ENCODE measurements at places on chromosomes 3 and 15.

- no peak for DNase-seq
These were observed 177.5 kb downstream of the STT3B start for GRCh38 chr3:31710123-31710803.

DNA sequence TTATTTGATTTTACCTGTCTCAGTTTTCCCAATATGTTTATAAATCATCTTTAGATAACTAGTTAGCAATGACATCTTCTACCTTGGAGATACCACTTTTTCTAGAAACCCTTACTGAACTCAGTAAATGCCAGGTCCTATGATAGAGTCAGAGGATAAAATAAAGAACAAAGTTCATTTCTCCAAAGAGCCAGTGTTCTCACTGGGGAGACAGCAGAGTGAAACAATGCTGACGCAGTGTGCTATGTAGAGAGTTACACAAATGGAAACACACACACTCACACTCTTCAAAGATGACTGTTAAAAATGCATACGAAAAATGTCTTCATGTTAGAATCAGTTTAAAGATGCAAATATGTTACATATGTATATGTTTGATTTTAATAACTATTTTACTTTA lies 111.3 kb downstream of the PIK3R4 start:
- no peak for DNase-seq

DNA sequence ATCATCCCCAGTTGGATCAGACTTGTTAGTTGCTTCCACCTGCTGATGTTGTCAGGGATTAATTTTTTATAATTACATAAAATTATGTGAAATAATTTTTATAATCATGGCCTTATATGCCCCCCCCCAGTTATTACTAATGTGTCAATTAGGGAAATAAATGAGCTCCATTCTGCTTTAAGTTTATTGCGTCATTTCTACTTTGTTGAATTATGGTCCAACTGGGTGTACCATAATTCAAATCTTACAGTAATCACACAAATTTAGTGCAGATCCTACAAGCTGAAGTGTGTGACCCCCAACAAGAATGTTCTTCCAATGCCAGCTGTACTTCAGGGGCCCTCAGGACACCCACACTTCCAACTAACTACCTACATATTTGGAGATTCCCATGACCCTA lies 7.5 kb upstream of the NDN start:
- DNase-seq, result no peak

DNA sequence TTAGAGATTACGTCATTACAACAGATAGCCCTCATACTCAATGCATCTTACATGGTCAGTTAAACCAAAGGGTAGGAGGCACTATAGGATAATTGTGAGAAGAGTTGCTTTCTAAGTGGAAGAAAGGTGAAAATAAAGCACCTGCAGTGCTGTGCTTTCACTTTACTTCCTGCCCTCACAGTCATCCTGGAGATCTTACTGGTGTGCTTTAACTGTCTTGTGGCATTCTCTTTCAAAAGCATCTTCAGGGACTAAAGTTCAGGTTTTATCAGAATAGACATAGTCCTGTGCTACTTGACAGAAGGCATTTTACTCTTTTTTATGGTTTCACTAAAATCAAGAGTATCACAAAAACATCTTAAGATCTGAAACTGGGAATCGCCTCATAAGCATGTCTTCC lies 286.6 kb downstream of the ZBTB20 start:
- DNase-seq, result no peak

- no peak for DNase-seq
These were observed 202.8 kb upstream of the UBE2E2 start for GRCh38 chr3:23000371-23000770.

DNA sequence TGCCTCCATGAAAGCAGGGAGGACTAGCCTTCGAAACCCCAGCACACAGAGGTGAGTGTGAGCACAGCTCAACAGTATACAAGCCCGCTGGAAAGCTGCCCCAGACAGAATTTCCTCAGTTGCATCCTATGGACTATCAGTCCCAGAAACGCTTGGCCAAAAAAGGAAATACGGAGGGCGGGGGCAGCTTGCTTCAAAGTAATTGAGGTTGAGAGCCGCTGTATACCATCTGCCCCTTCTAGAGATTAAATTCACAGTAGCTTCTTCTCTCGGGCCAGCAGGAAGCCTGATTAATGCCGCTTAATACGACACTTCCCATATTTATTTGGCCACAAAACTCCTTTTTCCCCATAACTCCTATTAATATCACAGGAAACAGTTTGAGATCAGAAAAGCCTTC lies 88.7 kb downstream of the LIPC start:
- DNase-seq, result no peak

DNA sequence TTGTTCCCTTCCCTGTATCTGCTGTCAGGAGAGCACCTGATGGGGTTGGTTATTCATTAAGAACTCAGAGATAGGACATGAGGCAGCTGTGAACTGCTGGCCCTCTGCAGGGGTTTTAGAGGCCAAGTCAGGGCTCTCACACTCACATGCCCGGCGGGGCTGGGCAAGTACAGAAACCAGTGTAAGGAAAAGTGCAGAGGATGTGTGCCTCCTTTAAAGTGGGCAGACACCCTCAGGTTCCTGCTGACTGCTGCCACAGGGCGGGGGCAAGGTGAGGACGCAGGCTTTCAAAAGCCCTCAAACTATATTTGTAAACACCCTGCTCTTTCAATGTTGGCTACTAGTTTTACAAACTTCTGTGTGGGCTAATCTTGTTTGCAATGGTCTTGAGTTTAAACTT lies 22.4 kb downstream of the CXCR6 start:
- no peak for DNase-seq

DNA sequence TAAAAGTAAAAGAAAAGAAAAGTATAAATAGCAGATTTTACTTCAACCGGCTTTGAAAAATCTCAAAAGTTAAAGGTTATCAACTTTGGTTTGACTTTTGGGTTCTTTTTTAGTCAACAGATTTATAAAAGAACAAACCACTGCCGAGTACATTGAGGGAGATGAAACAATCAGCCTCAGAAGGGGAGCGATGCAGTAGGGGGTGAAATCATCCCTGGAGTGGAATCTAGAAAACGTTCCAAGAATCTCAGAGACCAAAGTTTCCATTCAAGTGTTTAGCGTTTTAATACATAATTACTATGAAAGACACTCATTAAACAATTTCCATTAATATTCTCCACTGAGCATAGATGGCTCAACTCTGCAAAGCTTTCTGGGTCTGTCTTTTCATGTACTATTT lies 745.5 kb downstream of the NR2F2 start:
- DNase-seq, result no peak

DNA sequence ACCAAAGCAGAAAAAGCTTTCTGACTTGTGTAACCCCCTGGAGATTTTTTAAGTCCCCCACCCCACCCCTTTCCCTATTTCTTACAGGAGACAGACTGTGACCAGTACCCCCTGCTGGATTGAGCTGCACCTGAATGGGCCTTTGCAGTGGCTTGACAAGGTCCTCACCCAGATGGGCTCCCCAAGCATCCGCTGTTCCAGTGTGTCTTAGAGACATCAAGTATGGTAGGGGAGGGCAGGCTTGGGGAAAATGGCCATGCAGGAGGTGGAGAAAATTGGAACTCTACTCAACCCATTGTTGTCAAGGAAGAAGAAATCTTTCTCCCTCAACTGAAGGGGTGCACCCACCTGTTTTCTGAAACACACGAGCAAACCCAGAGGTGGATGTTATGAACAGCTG lies 64.1 kb downstream of the AAGAB start:
- DNase-seq, result no peak

GRCh38 chr3:76310667-76311066 lies 525.3 kb upstream of the ZNF717 start:
- DNase-seq, result no peak

DNA sequence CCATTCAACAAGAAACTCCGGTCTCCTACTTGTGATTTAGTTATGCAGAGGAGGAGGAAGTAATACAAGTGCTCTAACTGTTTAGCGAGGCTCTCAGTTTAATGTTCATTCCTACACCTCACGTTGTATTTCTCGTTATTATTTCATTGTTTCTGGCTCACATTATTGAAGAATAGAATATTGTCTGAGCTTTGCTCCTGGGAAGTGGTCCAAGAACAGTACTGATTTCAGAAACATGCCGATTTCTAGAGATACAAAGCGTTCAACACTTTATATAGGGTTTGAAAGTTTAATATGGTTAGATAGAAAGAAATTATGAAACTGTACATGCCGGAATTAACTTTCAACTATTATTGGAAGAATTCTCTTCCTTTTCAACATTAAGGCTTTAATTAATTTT lies 1145.5 kb downstream of the TBL1XR1 start:
- DNase-seq, result no peak

- no peak for DNase-seq
These were observed 13.9 kb upstream of the ZBBX start for GRCh38 chr3:167394003-167394402.

GRCh38 chr3:168615493-168616020 lies 519.8 kb upstream of the GOLIM4 start:
- no peak for DNase-seq

GRCh38 chr15:62450061-62450460 lies 285.0 kb upstream of the C2CD4B start:
- DNase-seq, result no peak

- DNase-seq, result no peak
These were observed 98.6 kb downstream of the TCF12 start for GRCh38 chr15:57017024-57017423.

DNA sequence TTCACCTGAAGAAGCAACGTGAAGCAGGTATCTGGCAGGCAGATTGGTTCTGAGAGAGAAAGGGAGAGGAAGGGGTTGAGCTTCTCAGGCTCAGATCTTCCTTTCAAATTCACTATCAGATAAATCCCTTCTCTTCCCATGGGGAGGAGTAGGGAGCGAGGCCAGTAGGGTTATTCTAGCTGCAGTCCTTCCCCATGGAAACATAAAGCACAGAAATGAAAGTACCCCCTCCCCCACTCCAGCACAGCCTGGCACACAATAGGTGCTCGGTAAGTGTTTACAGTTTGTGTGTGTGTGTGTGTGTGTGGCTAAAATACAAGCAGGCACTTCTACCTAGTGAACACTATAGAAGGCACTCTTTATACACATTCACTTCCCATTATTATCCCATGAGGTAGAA lies 20.8 kb upstream of the VPS8 start:
- no peak for DNase-seq

- no peak for DNase-seq
These were observed 45.5 kb downstream of the NEK11 start for GRCh38 chr3:131072099-131072559.

- DNase-seq, result no peak
These were observed 60.0 kb upstream of the STT3B start for GRCh38 chr3:31472479-31473390.

DNA sequence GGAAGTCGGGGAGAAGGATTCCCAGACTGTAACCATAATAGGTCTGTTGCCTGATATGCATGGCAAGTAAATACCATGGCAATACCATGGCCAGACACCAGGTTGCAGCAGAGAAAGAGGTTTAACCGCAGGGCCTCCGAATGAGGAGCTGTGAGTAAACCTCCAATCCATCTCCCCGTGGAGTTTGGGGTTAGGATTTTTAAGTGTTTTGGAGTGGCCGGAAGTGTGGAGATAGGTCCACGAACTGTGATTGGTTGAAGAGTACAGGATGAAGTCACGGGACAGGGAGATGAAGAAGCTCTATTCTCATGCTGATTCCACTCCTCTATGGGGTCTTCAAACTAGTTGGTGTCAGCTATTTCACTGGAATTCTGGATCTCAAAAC lies 127.9 kb downstream of the ST8SIA2 start:
- DNase-seq, result peak; percentile 57
